Right renal pelvis (tissue), 4 donors: ENCODE measurements at places on chromosomes 11 and 22. TPM values are rescaled to one million over a fixed set of nuclear protein-coding genes. Genes with fewer than 3 reads are reported as not detected.

GRCh38 chr11:71466358-71466757, 13.4 kb downstream of the NADSYN1 start:
- DNase-seq, result no peak

GRCh38 chr11:47889714-47890441, 41.7 kb upstream of the NUP160 start:
- no peak for DNase-seq

DNA sequence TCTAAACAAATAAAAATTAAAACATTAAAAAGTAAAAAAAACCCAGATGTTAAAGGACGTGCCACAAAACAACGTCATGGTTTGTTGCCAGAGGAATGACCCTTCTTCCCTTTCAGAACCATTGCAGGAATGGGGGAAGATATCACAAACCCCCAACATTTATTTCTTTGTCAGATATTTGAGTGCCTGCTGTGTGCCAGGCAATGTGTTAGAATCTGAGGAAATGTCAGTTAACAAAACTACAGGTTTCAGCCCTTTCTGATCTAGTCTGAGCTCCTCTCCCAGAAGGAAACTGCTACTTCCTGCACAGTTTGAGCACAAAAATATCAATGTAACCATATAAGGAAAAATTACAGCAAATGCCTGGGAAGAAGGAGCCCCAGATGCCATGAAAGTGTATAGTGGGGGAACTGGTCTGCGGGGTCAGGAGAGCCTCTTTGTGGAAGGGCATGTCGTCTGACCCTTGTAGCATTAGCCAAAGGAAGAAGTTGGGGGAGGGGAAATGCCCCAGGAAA, 7.1 kb upstream of the NHERF4 start:
- no peak for DNase-seq

- DNase-seq, result no peak
These were observed 44.7 kb upstream of the ZBTB44 start for GRCh38 chr11:130359419-130359818.

- no peak for DNase-seq
These were observed 74.6 kb downstream of the PTPRJ start for GRCh38 chr11:48054994-48055291.

The CLMP gene
- 42.3 TPM for polyA plus RNA-seq

The HEPHL1 gene
- polyA plus RNA-seq, result 0.16 TPM
